ENCODE measurements at places on chromosomes 2 and 18.

GRCh38 chr2:107028661-107029060, 142.7 kb upstream of the ST6GAL2 start:
- DNase-seq, result no peak

DNA sequence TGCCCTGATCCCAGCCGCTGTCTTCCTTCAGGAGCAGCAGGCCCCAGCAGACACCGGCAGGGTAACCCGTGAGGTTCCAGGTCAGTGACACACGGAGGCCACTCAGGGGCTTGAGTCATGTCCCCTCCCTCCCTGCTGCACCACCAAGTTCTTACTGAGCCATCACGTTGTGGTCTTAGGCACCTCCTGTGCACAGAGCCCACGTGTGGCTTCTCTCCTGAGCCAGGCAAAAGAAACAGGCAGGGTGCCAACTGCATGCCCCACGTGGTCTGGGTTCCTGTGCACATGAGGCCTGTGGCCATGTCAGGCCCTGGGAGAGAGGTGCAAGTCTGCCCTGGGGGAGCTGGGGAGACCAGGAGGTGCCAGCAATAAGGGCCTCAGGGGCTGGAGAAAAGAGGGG, 264.8 kb downstream of the KLHL29 start:
- no peak for DNase-seq

GRCh38 chr2:49796266-49796665, 642.0 kb upstream of the FSHR start:
- DNase-seq, result no peak

DNA sequence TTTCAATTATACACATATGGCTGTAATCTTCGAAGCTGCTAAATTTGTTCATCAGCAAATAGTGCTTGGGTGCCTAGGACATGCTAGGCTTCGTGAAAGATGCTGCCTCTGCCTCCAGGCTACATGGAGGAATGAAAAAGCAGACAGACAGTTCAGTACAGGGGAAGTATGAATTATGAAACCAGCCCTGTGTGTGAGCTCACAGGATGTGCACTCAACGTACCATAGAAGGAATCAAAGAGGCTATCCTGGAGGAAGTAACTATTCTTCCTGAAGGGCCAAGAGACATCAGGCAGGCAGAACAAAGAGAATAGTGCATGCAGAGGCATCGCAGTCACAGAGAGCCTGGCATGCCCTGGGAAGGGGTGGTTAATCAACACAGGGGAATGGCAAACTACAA, 61.4 kb downstream of the DYM start:
- DNase-seq, result peak; percentile 41

- DNase-seq, result no peak
Measured at GRCh38 chr2:38483776-38484501, 106.9 kb upstream of the ATL2 start.

GRCh38 chr2:207135340-207135739, 30.4 kb downstream of the KLF7 start:
- no peak for DNase-seq

DNA sequence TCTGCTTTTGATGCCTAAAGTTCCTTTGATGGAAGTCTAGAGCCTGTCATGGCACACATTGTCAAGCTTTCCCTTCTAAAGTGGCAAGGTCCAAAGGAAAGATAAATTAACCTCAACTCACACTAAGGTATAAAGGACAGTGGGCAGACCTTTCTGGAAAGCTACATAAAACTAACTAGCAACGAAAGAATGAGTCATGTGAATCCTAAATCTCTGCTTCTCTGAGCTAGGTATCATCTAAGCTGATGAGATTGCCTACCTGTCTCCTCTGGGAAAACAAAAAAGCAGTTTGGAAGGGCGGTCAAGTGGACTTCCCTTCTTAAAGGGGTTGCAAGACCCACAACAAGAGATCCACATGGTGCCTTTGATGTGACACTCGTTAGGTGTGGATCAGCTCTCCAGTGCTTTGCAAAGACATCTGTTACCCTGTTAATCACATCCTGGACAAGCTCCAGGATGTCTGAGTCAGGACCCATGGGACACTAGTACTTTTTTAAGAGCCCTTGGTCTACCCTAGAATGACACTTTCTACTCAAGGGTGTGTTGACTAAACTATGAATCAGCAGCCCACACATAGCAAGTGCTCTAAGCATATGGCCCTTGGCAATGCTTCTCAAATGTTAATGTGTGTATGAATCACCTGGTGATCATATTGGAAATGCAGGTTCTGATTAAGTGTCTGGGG, 173.5 kb downstream of the ALK start:
- DNase-seq, result no peak

DNA sequence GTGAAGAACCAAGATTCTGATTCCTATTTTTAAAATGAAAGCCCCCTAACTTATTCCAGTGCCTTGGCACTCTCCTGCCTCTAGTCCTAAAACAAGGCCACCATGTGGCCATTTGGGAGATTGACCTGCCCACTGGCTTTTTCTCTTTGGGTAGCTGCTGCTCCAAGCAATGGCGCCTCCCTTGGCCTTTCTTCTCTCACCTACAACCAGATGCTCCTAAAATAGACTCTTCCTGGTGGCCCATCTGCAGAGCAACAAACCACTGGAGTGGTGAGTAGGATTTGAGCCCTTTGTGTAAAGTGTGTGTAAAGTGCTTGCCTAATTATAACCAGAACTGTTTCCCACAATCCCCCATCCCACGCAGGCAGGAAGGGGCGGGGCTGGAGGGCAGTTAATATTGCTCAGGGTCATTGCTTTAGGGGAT, 114.2 kb downstream of the FHOD3 start:
- peak; percentile 28 for DNase-seq

DNA sequence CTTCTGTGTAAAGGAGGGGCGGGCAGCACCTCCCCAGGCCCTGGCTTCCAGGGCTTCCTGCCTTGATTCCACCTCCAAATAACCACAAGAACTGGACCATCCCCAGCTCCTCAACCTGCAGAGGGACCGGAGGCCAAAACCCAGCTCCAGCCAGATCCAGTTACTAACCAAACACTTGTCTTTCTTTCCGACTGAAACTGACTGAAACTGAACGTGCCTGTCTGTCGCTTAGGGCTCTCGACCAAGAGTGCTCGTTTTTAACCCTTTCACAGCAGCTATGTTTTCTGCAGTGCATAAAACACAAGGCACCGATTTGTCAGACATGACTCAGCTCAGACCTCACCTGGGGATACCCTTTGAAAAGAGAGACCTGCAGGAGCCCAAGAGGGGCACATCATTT, 249.9 kb upstream of the SIX2 start:
- no peak for DNase-seq

GRCh38 chr2:88350331-88351248, 101.9 kb downstream of the FOXI3 start:
- peak; percentile 59 for DNase-seq

DNA sequence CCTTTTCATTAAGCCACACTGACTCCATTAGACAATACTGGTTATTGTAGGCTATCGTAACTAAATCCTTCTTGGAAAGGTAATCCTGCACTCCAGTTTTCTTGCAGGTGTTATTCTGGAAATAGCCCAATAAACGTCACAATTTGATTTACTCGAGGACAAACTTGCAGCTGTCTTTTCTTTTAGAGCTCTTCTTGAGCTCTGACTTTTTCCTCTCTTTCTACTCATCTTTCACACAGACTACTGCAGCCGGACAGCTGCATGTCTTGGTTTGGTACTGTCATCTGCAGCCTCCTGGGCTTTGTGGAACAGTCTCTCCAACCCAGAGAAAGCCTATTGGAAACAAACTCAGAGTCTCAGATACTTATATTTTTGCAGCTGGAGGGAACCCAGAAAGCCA, 23.0 kb upstream of the MSGN1 start:
- DNase-seq, result no peak

DNA sequence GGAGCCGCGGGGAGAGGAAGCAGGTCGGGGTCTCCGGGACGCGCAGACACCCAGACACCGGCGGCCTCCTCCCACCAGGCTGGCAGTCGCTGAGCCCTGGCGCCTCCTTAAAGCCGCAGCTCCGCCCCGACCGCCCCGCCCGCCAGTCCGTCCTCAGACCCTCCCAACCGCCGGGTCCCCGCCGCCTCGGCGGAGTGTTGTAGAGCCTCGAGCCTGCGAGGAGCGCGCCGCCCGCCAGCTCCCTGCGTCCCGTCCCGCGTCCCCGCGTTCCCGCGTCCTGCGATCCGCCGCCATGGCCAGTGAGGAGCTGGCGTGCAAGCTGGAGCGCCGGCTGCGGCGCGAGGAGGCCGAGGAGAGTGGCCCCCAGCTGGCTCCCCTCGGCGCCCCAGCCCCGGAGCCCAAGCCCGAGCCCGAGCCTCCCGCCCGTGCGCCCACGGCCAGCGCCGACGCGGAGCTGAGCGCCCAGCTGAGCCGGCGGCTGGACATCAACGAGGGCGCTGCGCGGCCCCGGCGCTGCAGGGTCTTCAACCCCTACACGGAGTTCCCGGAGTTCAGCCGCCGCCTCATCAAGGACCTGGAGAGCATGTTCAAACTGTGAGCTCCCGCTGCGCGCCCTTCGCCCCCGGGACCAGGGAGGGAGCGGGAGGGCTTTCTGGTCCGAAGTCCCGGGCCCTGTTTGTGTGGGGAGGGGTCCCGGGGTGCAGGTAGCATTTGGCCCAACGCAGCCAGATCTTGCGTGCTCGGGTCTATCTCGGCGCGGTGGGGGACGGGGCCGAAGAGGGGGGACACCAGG, at the start of gene EFHD1:
TSS of gene EFHD1 (plus strand) at position 192 of the 793 bp plus-strand sequence. CDS start at position 293, 101 bp downstream.
- DNase-seq, result peak; percentile 68

DNA sequence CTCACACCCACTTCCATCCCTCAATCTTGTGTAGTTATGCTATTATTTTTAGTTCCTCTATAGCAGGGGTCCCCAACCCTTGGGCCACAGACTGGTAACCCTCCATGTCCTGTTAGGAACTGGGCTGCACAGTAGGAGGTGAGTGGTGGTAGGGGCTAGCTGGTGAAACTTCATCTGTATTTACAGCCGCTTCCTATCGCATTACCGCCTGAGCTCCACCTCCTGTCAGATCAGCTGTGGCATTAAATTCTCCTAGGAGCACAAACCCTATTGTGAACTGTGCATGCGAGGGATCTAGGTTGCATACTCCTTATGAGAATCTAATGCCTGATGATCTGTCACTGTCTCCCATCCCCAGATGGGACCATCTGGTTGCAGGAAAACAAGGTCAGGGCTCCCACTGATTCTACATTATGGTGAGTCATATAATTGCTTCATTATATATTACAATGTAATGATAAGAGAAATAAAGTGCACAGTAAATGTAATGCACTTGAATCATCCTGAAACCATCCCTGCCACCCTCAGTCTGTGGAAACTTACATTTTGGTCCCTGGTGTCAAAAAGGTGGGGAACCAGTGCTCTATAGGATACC, 1.6 kb upstream of the RAB11FIP5 start:
- DNase-seq, result no peak

DNA sequence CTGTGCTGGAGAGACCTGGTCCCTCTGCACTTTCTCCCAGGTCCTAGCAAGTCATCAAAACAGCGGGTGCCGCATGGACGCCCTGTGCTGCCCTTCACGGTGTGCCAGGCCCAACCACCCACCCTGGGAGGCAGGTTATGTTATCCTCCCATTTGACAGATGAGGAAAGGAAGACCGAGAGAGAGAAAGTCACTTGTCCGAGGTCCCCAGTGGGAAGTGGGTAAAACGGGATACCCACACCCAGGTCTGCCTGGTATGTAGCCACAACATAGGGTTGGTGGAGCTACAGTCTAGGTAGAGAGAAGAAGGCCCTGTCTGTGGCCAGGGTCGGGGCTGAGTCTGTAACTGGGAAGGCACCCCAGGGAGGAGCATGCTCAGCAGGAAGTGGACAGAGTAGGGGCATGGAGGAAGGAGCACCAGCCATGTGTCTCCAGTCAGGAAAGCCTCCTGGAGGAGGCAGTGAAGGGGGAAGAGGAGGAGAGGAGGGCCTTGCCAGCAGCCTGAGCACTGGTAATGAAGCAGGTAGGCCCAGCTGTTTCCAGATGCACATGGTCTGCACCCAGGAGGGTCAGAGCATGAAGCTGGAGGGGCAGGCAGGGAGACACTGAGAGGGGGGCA, 98.4 kb downstream of the ZFP36L2 start:
- DNase-seq, result no peak

GRCh38 chr2:157746234-157746950, 117.7 kb upstream of the ACVR1C start:
- no peak for DNase-seq

DNA sequence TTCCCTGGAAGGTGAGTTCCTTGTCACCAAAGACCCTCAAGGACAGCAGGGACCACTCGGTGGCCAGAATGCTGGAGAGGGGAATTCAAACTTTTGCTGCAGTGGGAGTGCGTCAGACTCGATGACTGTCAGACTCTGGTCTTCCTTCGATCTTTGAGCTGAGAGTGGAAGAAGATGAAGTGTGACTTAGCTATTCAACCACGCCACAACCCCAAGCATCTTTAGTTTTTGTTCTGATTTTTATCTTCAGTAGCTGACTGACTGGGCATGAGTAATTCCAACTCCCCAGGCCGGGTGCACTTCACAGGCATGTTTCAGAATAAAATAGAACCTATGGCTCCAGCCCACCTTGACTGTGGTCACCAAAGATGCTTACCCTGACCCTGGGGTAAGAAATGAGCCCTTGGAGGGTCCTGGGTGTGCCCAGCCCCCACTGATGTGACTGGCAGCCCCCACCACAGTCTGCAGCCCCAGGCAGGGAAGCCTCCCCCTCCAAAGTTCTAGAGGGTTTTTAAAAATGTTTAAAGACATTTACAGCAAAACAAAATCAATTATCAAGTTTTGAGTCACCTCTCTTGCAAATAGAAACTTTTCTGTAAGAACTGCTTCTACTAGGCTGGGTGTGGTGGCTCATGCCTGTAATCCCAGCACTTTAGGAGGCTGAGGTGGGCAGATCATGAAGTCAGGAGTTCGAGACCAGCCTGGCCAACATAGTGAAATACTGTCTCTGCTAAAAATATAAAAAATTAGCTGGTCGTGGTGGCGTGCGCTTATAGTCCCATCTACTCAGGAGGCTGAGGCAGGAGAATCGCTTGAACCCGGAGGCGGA, 24.9 kb upstream of the YWHAQ start:
- peak; percentile 47 for DNase-seq

- no peak for DNase-seq
Measured at GRCh38 chr2:28592481-28592880, 96.6 kb downstream of the PLB1 start.
